ENCODE measurements at places on chromosomes 4 and X. TPM values are rescaled to one million over a fixed set of nuclear protein-coding genes. Genes with fewer than 3 reads are reported as not detected.

The CHRDL1 gene
- not detected for total RNA-seq

The UTP3 gene
- total RNA-seq = 33.8 TPM

The GRSF1 gene
- 56.7 TPM for total RNA-seq

The RHOXF2B gene
- total RNA-seq = not detected

The ENPEP gene
- total RNA-seq = 0.05 TPM

The ADGRL3 gene
- not detected for total RNA-seq

The NPFFR2 gene
- not detected for total RNA-seq

The STATH gene
- not detected for total RNA-seq

The YIPF7 gene
- total RNA-seq = not detected

The TBC1D9 gene
- total RNA-seq = 0.05 TPM

The NWD2 gene
- not detected for total RNA-seq

The STEEP1 gene
- total RNA-seq = 20.8 TPM

The FAM47A gene
- not detected for total RNA-seq

The ATOH1 gene
- total RNA-seq = not detected

The GAGE12E gene
- not detected for total RNA-seq

The PRICKLE3 gene
- total RNA-seq = 16.0 TPM

The MTNR1A gene
- total RNA-seq = not detected

The ZNF595 gene
- total RNA-seq = 12.0 TPM

The RS1 gene
- total RNA-seq = not detected

The PLXNB3 gene
- 2.4 TPM for total RNA-seq

The MAGEA8 gene
- total RNA-seq = not detected

The PFKFB1 gene
- total RNA-seq = 0.81 TPM

The XIAP gene
- total RNA-seq = 56.1 TPM

The VCX3A gene
- not detected for total RNA-seq

The CT47B1 gene
- total RNA-seq = not detected

The OPN1MW gene
- total RNA-seq = not detected

The TCEAL2 gene
- not detected for total RNA-seq

The STPG2 gene
- total RNA-seq = not detected

The STAP1 gene
- total RNA-seq = 9.6 TPM

The SLC7A11 gene
- 9.1 TPM for total RNA-seq

The SOD3 gene
- total RNA-seq = not detected

The POF1B gene
- total RNA-seq = not detected

The FREM3 gene
- total RNA-seq = not detected

The FMR1NB gene
- total RNA-seq = not detected

The ADGRG4 gene
- total RNA-seq = not detected

The DDX60 gene
- 12.3 TPM for total RNA-seq

The TLR6 gene
- total RNA-seq = 4.4 TPM

The FTSJ1 gene
- 83.8 TPM for total RNA-seq

The SMIM10L2A gene
- total RNA-seq = not detected

The MAOB gene
- not detected for total RNA-seq

The CSAG2 gene
- total RNA-seq = not detected

The ANKRD50 gene
- 0.42 TPM for total RNA-seq

The PPARGC1A gene
- not detected for total RNA-seq

The NAAA gene
- total RNA-seq = 48.2 TPM

The ZXDA gene
- total RNA-seq = 3.0 TPM

The ADAMTS3 gene
- total RNA-seq = not detected

The HSFX1 gene
- total RNA-seq = 0.33 TPM

The CYBB gene
- 0.10 TPM for total RNA-seq

The UGT2B10 gene
- not detected for total RNA-seq

The EPHA5 gene
- not detected for total RNA-seq

Measured in natural killer cell treated with Interleukin-12 subunit alpha and Interleukin-12 subunit beta and Interleukin-15 and Interleukin-18, amount 100 ng/mL, for 72 hours (primary cell).